Dermis blood vessel endothelial cell (primary cell): ENCODE measurements at places on chromosomes 6 and 20. TPM values are rescaled to one million over a fixed set of nuclear protein-coding genes. Genes with fewer than 3 reads are reported as not detected.

DNA sequence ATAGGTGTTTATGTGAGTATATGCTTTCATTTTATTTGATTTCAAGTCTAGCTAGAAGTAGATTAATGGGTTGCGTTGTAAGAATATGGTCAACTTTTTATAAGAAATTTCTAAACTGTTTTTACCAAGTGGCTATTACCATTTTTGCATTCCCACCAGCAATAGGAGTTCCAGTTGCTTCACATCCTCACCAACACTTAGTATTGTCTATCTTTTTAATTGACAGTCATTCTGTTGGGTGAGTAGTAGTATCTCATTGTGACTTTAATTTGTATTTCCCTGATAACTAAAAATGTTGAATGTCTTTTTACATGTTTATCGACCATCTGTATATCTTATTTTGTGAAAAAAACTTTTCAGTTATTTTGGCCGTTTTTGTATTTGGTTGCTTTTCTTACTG is 135.3 kb downstream of the AKAP7 start:
- no peak for DNase-seq

- DNase-seq, result no peak
Observed at GRCh38 chr6:141788096-141788495, 344.6 kb upstream of the GJE1 start.

DNA sequence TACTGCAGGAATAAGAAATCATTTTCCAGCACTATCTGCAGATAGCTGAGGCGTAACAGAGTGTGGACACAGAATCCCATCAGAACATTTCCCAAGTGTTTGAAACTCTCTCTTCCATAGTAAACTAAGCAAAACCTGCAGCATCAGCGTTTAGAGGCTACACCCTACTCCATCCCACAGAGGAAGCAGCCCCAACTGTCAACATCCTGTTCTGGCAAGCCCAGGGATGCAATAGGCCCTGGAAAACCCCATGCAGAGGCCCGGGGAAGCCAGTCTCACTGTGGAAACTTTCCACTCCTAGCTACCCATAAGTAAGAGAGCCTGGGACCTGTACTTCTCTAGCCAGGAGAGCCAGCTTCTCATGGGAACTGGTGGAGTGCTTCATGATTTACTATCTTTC is 129.4 kb downstream of the LY86 start:
- DNase-seq, result peak; percentile 80

DNA sequence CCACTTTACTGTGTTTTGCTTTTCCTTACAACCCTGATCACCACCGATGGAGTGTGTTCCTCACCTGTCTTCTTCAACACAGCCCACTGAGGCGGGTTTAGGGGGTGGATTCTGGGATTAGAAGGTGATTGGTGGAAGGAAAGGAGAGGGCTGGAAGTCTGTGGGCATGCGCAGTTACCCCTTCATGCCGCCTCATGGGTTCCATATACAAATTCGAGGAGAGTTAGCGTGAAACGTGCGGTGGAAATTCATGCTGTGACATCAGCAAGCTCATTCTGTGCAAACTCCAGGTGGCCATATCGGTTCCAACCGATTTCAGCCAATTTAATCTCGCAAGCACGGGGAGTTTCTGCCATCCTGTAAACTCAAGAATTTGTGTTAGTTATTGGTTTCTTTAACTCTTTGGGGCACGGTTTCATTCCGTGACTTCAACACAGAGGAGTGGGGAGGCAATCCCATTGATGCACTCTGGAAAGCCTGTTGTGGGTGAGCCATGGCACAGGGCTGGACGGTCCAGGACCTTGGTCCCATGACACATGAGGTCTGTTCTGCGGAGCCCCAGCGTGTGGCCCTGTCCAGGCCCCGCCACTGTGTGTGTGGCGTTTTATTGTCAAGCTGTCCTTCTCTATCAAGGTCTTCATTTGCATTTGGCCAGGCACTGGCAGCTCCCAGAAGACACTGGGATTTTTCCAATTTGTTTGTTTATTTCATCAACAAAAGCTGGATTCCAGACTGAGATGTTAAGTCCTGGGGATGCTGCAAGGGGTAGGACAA is 482.8 kb upstream of the SULF2 start:
- DNase-seq, result no peak

- no peak for DNase-seq
Observed at GRCh38 chr6:44642349-44642748, 254.8 kb downstream of the CDC5L start.

GRCh38 chr6:46284475-46284874 is 113.7 kb upstream of the ENPP5 start:
- no peak for DNase-seq

The C2 gene
- total RNA-seq, result not detected in 2 replicates
